ENCODE measurements at places on chromosomes 2 and 18. TPM values are rescaled to one million over a fixed set of nuclear protein-coding genes. Genes with fewer than 3 reads are reported as not detected.

EML4 gene
- polyA plus RNA-seq, result 49.4 TPM

LRP2 gene
- polyA plus RNA-seq, result not detected

CELF4 gene
- not detected for polyA plus RNA-seq

CNGA3 gene
- not detected for polyA plus RNA-seq

FAM110C gene
- not detected for polyA plus RNA-seq

CAPN10 gene
- 92.1 TPM for polyA plus RNA-seq

ADD2 gene
- 15.9 TPM for polyA plus RNA-seq

TMEM150A gene
- 26.4 TPM for polyA plus RNA-seq

SRSF7 gene
- 687 TPM for polyA plus RNA-seq

NT5C1B gene
- polyA plus RNA-seq, result not detected

SPATA3 gene
- not detected for polyA plus RNA-seq

RIT2 gene
- not detected for polyA plus RNA-seq

ATL2 gene
- polyA plus RNA-seq, result 21.1 TPM

RTP5 gene
- not detected for polyA plus RNA-seq

SERPINB10 gene
- polyA plus RNA-seq, result not detected

PDE11A gene
- not detected for polyA plus RNA-seq

COL3A1 gene
- polyA plus RNA-seq, result not detected

PRKAG3 gene
- polyA plus RNA-seq, result not detected

CRYBA2 gene
- not detected for polyA plus RNA-seq

NEU2 gene
- polyA plus RNA-seq, result not detected

ABHD1 gene
- polyA plus RNA-seq, result 2.7 TPM

TYW5 gene
- polyA plus RNA-seq, result 6.5 TPM

CYRIA gene
- 16.8 TPM for polyA plus RNA-seq

FOXD4L1 gene
- polyA plus RNA-seq, result 0.12 TPM

L3MBTL4 gene
- 3.0 TPM for polyA plus RNA-seq

ZBTB14 gene
- polyA plus RNA-seq, result 17.5 TPM

ZC3H8 gene
- polyA plus RNA-seq, result 5.8 TPM

CRYGD gene
- polyA plus RNA-seq, result not detected

ALK gene
- not detected for polyA plus RNA-seq

CD8B gene
- 0.82 TPM for polyA plus RNA-seq

COQ10B gene
- 14.5 TPM for polyA plus RNA-seq

ALPI gene
- polyA plus RNA-seq, result not detected

EMX1 gene
- not detected for polyA plus RNA-seq

EMILIN2 gene
- polyA plus RNA-seq, result 1.8 TPM

TNFAIP6 gene
- not detected for polyA plus RNA-seq

ASXL3 gene
- polyA plus RNA-seq, result not detected

CCL20 gene
- polyA plus RNA-seq, result 0.31 TPM

MATN3 gene
- polyA plus RNA-seq, result not detected

COBLL1 gene
- polyA plus RNA-seq, result 29.0 TPM

CXCR2 gene
- 0.03 TPM for polyA plus RNA-seq

ST6GAL2 gene
- polyA plus RNA-seq, result not detected

ITM2C gene
- polyA plus RNA-seq, result 65.0 TPM

MROH2A gene
- polyA plus RNA-seq, result not detected

ALKAL2 gene
- polyA plus RNA-seq, result 0.79 TPM

CCBE1 gene
- not detected for polyA plus RNA-seq
